OCI-LY7 (cell line): ENCODE measurements at places on chromosomes 4 and X. TPM values are rescaled to one million over a fixed set of nuclear protein-coding genes. Genes with fewer than 3 reads are reported as not detected.

DNA sequence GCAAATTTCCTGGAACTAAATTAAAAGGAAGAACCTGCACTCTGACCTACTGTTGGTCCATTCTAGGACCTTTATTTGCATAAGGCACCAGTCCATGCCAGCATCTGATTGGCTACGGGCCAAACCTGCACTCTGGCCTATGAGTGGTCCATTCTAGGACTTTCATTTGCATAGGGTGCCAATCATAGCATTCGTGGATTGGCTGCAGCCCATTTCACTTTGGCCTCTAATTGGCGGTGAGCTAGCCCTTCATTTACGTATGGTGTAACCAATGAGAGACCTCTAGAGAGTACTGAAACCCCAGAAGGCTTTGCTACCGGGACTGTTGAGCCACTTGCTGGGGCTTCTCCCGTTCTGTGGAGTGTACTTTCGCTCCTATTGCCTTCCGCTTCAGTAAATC, 6.1 kb upstream of the RNF175 start:
- DNase-seq, result no peak

- DNase-seq, result no peak
Observed at GRCh38 chr4:26916195-26916594, 55.6 kb downstream of the STIM2 start.

DNA sequence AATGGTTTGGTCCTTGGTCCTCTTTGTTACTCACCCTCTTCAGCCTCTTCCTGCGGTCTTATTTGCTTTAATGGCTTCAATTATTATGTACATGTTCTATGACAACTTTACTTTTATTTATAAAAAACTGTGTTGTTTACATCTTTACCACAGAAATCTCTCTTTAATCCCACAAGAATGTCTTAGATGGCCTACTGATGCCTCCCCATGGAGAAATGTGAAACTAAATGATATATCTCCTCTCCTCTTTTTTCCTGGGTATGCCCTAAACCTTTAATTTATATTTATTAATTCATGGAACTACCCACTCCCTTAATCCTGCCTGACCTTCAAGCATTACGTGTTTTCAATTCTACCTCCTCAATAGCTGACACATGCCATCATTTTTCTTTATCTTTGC, 573.2 kb downstream of the CENPC start:
- no peak for DNase-seq

The TMEM31 gene
- 0.53 and 0.65 TPM in 2 replicates for total RNA-seq

The MRPL1 gene
- total RNA-seq, result 30.0 and 37.4 TPM in 2 replicates

The CT45A9 gene
- total RNA-seq, result not detected in 2 replicates

The CNGA1 gene
- total RNA-seq, result not detected in 2 replicates

The CENPU gene
- total RNA-seq, result 132 and 160 TPM in 2 replicates

GRCh38 chr4:164293203-164293602, 460.7 kb upstream of the SMIM31 start:
- no peak for DNase-seq

DNA sequence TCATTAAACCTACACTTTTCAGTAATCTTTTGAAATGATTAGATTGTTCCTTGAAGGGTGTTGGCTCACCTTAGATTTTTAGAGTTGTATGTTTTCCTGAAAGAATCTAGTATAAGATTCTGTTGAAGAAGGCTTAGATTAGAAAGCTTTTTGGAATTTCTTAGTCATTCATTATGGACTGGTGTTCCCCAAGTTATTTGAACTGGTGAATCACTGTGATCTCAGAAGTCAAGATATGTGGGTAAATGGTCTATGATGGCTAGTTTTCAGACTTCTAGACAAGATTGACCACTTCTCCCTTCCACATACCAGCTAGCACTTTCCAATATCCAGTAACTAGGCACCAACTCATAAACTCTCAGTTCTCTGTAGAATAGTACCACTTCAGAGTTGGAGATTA, 138.1 kb downstream of the KDM6A start:
- no peak for DNase-seq

DNA sequence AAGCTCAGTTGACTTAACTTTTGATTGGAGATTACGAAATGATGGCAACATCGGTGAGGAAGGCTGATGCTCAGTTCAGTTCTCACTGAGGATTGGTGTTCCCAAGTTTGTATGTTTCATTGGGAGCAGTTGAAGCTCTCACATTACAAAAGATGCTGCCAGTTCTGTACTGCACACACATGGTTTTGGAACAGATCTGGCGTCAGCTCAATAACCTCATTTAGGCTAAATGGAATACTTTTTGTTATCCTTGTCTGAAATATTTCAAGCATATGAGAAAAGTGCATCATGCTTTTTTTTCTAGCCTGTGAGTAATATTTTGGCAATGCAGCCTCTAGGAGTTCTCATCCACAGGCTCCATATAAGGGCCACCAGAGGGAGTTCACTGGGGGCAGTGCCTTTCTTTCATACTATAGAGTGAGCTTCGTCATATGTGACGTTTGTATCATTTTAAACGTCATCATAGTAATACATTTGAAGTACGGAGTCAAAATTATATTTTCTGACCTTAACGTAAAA, 4.1 kb downstream of the ENPEP start:
- no peak for DNase-seq

The MSANTD1 gene
- total RNA-seq, result 0.53 and 1.0 TPM in 2 replicates

GRCh38 chr4:43778187-43778915, 670.3 kb downstream of the KCTD8 start:
- no peak for DNase-seq

GRCh38 chr4:93368968-93369367, 459.6 kb upstream of the ATOH1 start:
- DNase-seq, result no peak
